MCF 10A (cell line): ENCODE measurements at places on chromosomes 5 and 9.
A peak's percentile ranks its signal among the peaks of the same experiment; 100 is the strongest.

GRCh38 chr9:77024776-77025545 is 5.5 kb downstream of the FOXB2 start:
- DNase-seq, result peak; percentile 42

GRCh38 chr9:26470284-26470683 is 422.3 kb downstream of the CAAP1 start:
- DNase-seq, result no peak

DNA sequence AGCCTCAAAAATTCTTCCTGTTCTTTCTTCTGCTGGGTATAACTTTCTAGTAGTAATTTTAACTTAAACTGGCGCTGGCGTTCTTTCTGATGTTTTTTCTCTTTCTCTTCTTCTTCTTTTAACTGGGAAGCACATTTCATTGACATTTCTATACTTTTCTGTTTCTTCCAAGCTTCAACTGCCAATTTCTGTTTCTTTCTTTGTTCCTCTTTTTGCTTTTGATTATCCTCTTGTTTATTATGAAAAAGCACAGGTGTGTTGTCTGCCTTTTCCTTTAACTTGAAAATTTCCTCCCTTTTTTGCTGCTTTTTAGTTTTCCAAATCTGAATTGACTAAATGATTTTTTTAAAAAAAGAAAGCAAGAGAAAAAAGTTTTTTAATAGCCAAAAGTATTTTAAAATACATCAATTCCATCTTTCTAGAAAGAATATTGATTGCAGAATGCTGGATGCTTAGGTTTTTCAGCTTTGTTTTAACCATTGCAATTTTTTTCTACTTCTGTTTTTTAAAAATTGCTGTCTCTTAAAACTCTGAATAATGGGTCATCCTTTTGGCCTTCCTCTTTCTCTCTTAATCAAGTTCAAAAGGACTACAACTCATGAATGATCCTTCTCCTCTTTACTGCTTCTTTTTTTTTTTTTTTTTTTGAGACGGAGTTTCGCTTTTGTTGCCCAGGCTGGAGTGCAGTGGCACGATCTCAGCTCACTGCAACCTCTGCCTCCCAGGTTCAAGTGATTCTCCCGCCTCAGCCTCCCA is 8.8 kb upstream of the PGGT1B start:
- DNase-seq, result no peak

- no peak for DNase-seq
Measured at GRCh38 chr5:178074266-178074952, 38.9 kb upstream of the N4BP3 start.

DNA sequence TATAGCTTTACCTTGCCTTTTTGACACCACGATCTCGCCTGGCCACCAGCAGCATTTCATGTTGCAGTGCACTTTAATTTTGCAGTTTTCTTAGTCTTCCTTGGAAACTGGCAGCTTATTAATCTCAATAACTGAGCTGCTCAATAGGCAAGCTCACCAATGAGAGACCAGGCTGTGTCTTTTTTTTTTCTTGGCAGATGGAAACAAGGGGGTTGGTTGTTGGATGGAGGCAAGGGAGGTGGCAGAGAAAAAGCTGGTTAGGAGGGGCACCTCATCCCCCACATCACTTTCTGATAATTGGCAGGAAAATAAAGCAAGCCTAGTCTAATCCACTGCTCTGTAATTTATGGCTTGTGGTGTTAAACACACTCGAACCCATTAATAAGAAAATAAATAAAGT is 324.5 kb upstream of the WWC1 start:
- no peak for DNase-seq

GRCh38 chr5:81558188-81558587 is 164.3 kb upstream of the ACOT12 start:
- no peak for DNase-seq

DNA sequence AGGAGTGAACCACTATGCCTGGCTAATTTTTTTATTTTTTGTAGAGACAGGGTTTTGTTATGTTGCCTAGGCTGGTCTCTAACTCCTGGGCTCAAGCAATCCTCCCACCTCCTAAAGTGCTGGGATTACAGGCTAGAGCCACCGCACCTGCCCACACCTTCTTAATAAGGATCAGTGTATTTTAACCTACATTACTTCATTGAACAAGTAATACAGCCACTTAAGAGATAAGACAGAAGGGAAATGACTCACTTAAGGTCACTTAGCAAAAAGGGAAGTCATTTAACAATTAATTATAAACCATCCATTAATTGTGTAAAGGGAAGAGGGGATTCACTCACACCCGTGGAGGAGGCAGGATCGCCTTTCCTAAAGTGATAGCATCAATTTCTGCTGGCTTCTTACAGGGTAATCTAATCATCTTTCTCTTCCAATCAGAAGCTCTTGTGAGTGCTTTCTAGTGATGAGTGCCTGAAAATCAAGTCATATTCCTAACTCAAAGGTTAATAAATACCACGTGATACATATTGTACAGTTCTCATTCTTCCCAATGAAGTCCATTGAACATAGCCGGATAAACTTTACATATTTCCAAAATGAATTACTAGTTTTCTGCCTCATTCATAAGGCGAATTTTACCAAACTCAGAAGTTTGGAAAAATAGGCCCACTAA is 3.5 kb downstream of the FBXW11 start:
- DNase-seq, result no peak

DNA sequence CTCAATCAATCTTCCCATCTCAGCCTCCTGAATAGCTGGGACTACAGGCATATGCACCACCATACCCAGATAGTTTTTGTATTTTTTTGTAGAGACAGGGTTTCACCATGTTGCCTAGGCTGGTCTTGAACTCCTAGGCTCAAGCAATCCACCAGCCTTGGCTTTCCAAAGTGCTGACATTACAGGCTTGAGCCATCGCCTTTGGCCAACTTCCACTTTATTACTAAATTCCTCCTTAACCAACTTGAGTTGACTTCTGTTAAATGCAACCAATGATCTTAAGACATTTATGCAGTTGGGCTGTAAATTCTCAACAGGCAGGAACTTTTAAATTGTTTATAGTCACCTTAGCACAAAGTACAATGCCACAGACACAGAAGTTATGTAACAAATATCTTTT is 2.8 kb downstream of the LARS1 start:
- no peak for DNase-seq

DNA sequence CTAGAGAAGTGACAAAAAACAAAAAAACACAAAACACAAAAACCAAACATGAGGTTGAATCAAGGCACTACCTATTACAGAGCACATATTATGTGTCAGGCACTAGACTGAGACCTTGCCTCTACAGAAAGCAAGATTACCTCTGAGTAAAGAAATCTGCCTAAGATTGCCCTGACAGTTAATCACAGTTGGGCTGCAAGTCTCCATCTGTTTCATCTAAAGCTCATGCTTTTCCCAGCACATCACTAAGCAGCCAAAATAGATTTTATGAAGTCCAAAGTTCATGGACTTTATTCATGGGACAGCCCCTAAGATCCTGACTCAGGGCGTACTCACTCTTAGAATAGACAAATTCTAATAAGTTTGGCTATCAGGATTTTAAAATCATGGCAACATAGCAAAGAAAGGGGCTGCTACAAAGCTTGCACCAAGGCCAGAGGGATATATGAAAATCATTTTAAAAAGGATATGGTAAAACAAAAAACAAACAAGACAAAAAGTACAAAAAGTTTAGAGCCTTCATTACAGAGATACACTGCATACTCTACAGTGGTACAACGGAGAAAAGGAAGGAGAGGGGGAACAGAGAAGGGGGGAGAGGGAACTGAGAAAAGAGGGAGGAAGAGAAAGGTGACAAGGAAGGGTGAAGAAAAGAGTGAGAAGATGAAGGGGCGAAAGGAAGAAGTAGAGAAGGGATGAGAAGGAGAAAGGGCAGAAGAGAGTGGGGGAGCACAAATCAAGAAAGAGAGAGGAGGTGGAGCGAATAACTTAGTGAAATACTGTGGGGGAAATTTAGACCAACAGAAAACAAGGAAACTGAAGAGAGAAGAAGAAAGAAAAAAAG is 58.2 kb downstream of the RICTOR start:
- peak; percentile 17 for DNase-seq

- DNase-seq, result no peak
Measured at GRCh38 chr5:88058625-88059024, 210.0 kb downstream of the TMEM161B start.

DNA sequence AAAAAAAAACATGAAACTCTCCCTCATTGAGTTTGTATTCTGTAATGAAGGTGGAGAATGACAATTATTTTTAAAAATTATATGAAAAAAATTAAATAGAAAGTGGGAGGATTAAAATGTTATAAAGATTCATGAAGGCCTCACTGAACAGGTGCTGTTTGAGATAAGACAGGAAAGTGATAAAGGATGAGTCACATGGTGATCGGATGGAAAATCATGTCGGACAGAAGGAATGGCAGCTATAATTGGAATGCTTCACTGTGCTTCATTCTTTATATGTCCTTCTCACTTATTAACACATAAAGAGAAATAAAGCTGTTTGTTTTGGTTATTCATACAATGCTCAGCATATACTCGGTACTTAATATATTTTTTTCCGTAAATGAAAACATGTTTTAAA is 464.5 kb upstream of the RGMB start:
- no peak for DNase-seq

- peak; percentile 56 for DNase-seq
Measured at GRCh38 chr5:108749128-108749861, 1.6 kb downstream of the FER start.

DNA sequence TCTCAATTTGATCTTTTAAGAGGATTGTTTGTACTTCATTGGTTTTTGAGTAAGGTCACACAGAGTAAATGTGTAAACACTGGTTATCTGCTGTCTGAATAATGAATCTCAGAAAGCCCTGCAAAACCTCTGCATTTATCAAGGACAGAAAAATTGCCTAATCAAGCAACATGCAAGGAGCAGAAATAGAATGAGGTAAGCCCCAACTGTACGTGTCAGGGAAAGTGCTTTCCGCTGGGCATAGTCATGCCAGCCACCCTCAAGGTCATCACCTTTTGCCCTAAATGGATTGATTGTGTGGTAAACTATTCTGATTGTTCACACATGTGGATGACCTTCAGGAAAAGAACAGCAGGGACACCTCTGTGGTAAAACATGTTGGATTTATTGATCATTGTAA is 376.9 kb upstream of the KCNN2 start:
- DNase-seq, result no peak

GRCh38 chr9:133854048-133854447 is 115.9 kb upstream of the SARDH start:
- DNase-seq, result no peak

- DNase-seq, result no peak
Measured at GRCh38 chr5:77641963-77642737, 3.6 kb upstream of the OTP start.

DNA sequence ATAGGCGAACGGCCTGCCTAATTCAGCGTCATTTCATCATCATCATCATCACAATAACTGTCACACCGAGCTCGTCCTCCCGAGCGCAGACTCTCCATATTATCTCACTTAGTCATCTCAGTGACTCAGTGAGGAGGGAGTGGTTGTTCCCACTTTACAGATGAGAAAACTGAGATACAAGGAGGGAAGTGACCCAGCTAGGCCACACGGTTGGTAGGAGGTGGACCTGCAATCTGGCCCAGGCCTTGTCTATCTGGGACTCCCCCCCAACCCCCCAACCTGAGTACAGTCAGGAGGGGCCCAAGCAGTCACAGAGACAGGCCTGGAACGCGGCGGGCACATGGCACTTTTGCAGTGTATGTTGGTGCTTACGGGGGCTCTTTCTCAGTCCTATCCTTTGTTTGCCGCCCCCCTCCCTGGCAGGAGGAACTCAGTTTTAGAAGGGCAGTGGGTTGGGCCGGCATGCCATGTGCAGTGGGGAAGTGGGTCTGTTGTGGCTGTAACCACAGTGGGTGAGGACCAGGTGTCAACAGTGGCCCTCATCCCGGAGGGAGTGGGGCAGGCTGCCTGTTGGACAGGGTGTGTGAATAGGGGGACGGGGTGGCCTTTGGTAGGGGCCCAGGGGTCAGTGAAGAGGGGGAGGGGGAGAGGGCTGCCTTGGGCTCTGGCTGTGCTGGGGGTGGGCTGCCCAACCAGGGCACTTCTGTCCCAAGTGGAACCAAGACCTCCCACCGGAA is 1.7 kb upstream of the RXRA start:
- DNase-seq, result peak; percentile 26

DNA sequence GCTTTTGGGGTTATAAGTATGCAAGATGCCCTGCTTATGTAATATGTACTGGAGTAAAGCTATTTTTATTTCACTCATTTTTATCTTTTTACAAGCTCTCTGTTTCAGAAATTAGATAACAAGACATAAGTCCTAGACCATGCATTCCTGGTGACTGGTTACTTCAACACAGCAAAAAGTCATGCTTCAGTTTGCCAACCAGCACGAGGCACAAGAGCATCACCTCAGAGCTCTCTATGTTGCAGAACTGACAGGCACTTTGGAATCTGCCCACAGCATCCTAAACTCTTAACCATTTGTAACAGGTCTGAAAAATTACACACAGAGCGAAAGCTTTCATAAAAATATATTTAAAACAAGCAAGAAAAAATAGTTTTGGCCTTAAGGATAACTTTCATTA is 112.8 kb downstream of the MARCHF11 start:
- no peak for DNase-seq

- DNase-seq, result peak; percentile 21
Measured at GRCh38 chr5:175895686-175896102, 24.3 kb downstream of the CPLX2 start.

- DNase-seq, result no peak
Measured at GRCh38 chr5:88732181-88732633, 150.8 kb downstream of the MEF2C start.

GRCh38 chr5:117679046-117679445 is 1104.4 kb upstream of the SEMA6A start:
- no peak for DNase-seq

GRCh38 chr5:66739951-66740350 is 143.8 kb downstream of the MAST4 start:
- no peak for DNase-seq

DNA sequence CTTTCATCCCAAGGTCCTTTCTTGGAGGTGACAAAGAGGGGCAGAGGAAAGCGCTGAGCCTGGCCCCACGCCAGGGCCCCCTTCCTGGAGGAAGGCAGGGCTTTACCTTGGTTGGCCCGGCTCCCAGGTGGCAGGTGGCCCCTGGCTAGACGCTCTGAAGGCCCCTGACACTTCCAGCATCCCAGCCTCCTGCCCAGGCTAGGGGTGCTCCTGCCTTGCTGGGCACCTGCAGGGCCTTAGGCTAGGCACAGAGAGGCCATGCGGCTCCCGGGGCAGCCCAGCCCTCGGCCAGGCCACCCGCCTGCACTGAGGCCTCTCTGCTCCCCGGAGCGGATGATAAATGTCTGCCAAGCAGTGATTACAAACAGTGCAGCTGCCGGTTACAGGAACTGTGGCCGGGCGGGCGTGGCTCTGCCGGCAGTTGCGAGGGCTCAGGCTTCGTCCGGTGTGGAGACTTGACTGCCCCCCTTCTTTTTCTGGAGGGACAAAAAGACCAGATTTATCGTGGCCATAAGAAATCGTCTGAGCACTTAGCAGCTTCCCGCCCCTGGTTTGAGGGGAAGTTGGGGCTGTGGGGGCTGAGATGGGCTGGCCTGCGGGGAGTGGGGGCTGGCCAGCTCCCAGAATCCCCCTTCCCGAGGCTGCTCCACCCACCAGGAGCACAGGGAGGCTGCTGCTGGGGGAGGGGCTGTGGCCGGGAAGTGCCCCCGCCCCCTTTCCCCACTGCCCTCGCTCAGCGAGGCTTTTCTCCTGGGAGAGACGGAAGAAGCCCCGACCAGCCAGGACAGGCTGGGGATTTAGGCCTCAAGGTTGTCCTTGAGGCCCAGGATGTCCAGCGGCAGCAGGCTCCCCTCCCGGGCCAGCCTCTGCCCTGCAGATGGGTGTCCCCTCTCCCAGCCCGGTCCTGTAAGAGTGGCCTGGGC is 31.6 kb upstream of the UBAC1 start:
- peak; percentile 74 for DNase-seq
